ENCODE measurements at places on chromosomes 3 and 15.
A peak's percentile ranks its signal among the peaks of the same experiment; 100 is the strongest.

GRCh38 chr15:68774521-68775235, 46.0 kb downstream of the ANP32A start:
- DNase-seq, result peak; percentile 51

DNA sequence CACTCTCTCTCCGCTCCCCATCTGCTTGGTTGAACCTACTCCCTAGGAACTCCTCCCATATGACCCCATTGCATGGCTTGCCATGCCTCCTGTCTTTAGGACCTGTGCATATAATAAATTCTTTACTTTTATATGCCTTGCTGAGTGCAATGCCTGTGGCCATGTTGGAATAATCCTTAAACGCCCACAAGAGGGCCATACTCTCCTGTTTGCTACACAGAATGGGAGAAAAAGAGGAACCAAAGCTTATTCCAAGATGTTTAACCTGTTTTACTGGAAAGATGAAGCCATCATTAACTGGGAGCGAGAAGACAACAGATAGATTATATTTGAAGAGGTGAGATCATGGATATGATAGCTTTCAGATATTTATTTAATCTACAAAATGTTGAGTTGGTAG, 1097.8 kb downstream of the NAALADL2 start:
- DNase-seq, result peak; percentile 22

GRCh38 chr15:89802986-89803824, 11.4 kb downstream of the ANPEP start:
- no peak for DNase-seq

- no peak for DNase-seq
Measured at GRCh38 chr15:83854321-83854720, 200.4 kb downstream of the ADAMTSL3 start.

- DNase-seq, result no peak
Measured at GRCh38 chr3:156720826-156721225, 46.4 kb downstream of the TIPARP start.

All from fibroblast of skin of right quadriceps (primary cell).